ENCODE measurements at places on chromosomes 2 and 18. TPM values are rescaled to one million over a fixed set of nuclear protein-coding genes. Genes with fewer than 3 reads are reported as not detected.

Gene NGEF
- 25.6 TPM for total RNA-seq

Gene MEP1B
- 4.6 TPM for total RNA-seq

Gene TNS1
- 164 TPM for total RNA-seq

Gene DNAJC10
- total RNA-seq: 92.7 TPM

Gene B3GNT2
- total RNA-seq: 55.7 TPM

Gene SPATA3
- not detected for total RNA-seq

Data from colonic mucosa (tissue), 4 donors.